ENCODE measurements at places on chromosomes 3 and 15.

- DNase-seq = no peak
Observed at GRCh38 chr3:194731506-194732073, 45.9 kb downstream of the FAM43A start.

DNA sequence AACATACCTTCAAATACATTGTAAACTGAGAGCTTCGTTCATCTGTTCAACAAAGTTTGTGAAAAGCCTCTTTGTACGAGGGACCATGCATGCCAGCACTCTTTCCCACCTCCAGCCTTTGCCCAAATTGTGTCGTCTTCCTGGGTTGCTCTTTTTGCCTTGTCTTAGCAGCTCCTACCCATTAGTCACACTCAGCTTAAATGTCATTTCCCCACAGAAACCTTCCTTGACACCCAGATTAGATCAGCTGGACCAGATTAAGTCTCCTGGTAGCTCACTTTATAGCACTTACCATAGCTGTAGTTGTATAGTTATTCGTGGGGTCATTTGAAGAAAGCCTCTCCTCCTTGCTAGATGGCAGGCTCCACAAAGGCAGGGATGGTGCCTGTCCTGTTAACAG, 24.1 kb upstream of the SNRK start:
- no peak for DNase-seq

- DNase-seq = peak; percentile 66
Observed at GRCh38 chr15:40279437-40280141, 3.3 kb downstream of the ANKRD63 start.

GRCh38 chr15:49248291-49248690, 78.2 kb downstream of the GALK2 start:
- no peak for DNase-seq

DNA sequence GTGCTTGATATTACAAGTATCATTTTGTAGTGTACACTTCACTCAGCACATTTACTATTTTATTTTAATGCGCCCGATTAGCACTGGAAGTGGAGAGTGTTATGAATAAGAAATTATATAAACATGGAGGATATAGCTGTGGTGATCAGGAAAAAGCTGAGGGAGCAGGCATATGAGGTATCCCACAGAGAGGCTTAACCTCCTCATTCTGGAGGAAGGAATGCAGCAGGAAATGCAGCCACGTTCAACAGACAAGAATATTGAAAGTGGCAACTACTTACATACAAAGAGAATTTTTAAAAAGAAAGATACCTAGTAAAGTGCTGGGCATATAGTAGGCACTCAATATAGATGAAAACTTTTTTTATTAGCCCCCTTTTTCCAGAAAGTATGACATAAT, 166.0 kb upstream of the SATB1 start:
- no peak for DNase-seq

- DNase-seq = no peak
Observed at GRCh38 chr3:41167722-41168497, 31.4 kb upstream of the CTNNB1 start.

GRCh38 chr15:74006774-74007639, 12.5 kb downstream of the PML start:
- DNase-seq = no peak

DNA sequence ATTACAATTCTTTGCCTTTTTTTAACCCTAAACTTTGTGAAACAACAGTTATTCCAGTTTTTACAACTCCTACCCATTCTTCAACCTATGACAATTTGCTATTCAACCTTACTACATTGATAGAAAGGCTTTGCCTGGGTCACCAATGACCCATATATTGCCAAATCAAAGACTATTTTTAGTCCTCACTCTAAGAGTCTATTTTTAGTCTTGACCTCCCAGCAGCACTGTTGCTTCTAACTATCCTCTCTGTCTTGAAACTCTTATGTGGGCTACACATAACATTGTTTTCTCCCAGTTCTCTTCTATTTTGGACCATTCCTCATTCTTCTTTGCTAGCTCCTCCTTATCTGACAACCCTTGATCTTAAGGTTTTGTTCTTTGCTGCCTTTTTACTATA, 71.4 kb downstream of the C3orf80 start:
- no peak for DNase-seq

GRCh38 chr3:99856437-99857220, 39.0 kb downstream of the CMSS1 start:
- no peak for DNase-seq

- no peak for DNase-seq
Observed at GRCh38 chr3:21573291-21573690, 177.7 kb downstream of the ZNF385D start.

- DNase-seq = no peak
Observed at GRCh38 chr3:44981220-44981619, 5.2 kb downstream of the EXOSC7 start.

GRCh38 chr3:170778240-170779217, 91.5 kb downstream of the RPL22L1 start:
- no peak for DNase-seq

- no peak for DNase-seq
Observed at GRCh38 chr15:95192923-95193322, 961.6 kb downstream of the MCTP2 start.

DNA sequence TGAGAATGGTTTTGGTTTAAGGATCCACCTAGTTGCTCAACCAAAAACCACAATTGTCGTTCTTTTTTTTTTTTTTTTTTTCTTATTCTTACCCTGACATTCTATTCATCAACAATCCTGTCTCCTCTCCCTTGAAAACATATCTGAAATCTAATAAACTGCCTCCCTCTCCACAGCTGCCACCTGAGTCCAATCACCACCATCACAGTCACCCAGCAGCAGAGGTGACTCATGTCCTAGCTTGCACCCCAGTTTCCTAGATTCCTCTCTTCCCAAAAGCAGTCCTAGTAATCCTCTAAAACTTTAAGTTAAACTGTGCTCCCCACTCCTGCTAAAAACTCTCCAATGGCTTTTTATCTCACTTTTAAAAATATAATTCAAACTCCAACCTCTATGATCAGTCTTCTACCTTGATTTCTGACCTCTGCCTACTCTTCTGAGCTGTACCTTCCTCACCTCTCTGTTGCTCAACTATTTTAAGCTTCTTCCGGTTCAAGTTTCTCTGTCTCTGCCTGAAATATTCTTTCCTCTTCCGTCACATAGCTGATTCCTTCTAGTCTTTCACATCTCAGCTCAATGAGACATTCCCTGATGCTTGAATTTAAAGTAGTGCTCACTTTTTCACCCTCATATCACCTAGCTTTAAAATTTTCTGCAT, 33.7 kb upstream of the RBMS3 start:
- DNase-seq = no peak

- no peak for DNase-seq
Observed at GRCh38 chr15:92155934-92156333, 237.7 kb upstream of the ST8SIA2 start.

- DNase-seq = no peak
Observed at GRCh38 chr3:14267976-14268375, 89.4 kb downstream of the LSM3 start.

GRCh38 chr3:183911087-183911486, 26.4 kb upstream of the PARL start:
- no peak for DNase-seq

GRCh38 chr3:32757618-32758374, 60.0 kb upstream of the TRIM71 start:
- DNase-seq = peak; percentile 39

GRCh38 chr3:128878011-128878457, 1.4 kb upstream of the ACAD9 start:
- no peak for DNase-seq

GRCh38 chr3:133988631-133989161, 41.0 kb downstream of the SLCO2A1 start:
- no peak for DNase-seq

GRCh38 chr3:39748002-39748401, 61.4 kb upstream of the MYRIP start:
- no peak for DNase-seq

DNA sequence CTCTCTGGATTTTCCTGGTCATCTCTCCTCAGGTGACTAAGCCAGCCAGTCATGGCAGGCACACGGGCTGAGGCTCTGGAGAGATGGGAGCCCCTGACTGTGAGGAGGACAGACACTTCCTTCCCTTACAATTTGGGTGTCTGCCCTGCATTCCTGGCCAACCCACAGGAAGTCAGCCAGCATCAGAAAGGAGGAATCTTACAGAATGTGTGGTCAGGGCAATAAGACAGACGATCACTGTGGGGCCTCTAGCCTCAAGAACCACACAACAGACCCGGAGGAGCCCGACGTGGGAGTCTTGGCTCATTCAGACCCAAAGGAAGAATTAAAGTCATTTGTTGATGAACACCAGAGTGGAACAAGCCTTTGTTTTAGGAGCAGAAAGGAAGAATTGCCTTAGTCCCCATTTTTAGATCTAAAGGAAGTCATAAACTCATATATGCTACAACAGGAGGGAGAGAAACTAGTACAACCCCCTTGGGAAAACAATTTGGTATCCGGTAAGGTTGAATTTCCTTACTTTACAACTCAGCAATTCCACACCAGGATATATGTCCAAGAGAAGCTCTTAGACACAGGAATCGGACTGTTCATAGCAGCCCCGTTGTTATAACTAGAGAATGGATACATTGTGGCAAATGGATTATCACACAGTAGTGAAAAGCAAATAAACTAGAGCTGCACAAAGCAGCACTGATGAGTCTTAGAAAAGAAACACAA, 62.2 kb downstream of the ABTB1 start:
- DNase-seq = peak; percentile 65

DNA sequence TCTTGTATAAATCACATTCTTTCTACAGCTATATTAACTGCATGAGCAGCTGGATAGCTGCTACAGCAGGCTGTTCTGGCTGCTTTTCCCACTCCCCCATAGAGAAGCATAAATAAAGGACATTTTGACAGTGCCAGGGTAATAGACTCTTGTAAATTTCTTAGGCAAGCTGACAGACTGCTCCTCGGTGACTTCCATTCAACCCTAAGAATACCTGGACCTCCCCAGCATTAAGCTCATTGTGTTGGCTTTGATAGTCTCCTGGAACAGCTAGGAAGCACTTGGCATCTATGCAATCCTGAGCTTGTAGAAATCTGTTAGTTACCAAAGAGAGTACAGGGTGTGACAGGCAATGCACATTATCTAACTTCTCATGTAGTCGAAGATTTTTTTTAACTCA, 475.4 kb downstream of the AGBL1 start:
- no peak for DNase-seq

DNA sequence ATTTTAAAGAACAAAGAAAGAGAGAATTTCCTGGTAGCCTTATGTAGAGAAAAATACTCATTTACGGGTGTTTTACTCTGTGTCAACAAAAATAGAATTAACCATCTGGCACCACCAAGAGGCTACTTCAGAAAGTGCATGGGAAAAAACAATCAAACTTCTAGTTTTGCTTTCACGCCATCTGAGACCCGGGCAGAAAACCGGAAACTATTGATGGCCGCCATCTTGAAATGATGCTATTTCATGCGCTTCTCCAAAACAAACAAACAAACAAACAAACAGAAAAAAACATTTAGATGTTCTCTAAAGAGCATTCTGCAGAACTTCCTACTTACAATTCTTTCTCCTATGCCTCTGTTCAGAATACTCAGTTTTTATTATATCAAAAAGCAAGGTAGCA, 49.4 kb upstream of the SYNPR start:
- no peak for DNase-seq

DNA sequence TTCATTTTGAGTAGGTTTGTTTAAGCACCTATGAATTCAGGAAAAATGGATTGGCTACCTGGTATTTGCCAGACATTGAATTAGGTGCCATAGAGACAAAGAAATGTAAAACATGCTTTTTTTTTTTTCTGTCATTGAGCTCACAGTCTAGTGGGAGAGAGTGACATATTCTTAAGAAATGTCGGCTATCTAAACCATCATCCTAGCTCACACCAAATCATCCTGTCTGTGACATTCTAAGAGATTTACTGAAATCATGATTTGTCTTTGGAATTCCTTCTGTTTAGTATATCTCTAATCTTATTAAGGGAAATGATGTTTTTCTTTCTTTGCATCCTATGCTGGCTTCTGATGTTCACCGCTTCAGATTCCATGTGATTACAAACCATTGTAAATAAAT, 59.5 kb upstream of the STXBP5L start:
- DNase-seq = no peak

DNA sequence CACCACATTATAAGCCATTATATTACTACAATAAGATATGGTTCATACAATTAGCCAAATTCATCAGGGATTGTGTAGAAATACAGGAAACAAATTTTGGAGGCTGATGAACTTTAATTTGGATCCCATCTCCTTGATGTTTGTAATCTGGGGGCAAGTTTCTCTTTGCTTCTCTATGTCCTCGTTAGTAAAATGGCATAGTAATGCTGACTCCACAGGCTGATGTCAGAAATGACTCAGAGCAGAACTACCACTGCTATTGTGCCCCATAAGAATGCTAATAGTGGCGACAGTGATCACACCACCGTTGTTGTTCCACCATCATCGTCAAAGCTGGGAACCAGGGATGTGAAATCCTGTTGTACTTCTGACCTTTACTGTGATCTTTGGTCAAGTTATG, 722.3 kb upstream of the LMCD1 start:
- DNase-seq = peak; percentile 29

- DNase-seq = no peak
Observed at GRCh38 chr3:194777729-194778128, 92.0 kb downstream of the FAM43A start.

GRCh38 chr15:44084171-44084570, 110.9 kb downstream of the FRMD5 start:
- DNase-seq = no peak

DNA sequence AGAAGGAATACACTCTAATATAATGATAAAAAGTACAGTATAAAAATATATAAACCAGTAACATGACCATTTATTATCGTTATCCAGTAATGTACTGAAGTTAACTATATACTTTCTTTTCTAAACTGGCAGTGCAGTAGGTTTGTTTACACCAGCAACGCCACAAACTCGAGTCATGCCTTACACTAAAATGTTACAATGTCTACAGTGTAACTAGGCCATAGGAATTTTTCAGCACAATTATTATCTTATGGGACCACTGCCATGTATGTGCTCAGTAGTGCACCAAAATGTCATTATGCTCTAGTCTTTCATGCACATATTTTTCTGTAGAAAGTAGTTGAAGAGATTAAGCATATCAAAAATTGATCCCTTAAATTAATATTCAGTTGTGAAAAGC, 609.8 kb upstream of the BCHE start:
- no peak for DNase-seq

- DNase-seq = no peak
Observed at GRCh38 chr3:108053483-108053882, 37.3 kb downstream of the CD47 start.

- peak; percentile 29 for DNase-seq
Observed at GRCh38 chr15:49876401-49877038, 242.5 kb downstream of the ATP8B4 start.

- DNase-seq = no peak
Observed at GRCh38 chr3:42367903-42368302, 42.5 kb downstream of the LYZL4 start.

- no peak for DNase-seq
Observed at GRCh38 chr15:71790081-71790480, 20.3 kb upstream of the NR2E3 start.

- no peak for DNase-seq
Observed at GRCh38 chr15:60973637-60974415, 255.3 kb downstream of the RORA start.

GRCh38 chr3:136070334-136070733, 104.8 kb downstream of the PPP2R3A start:
- DNase-seq = no peak

- DNase-seq = no peak
Observed at GRCh38 chr3:69386556-69387385, 883 bp upstream of the FRMD4B start.

GRCh38 chr3:56064684-56065083, 403.6 kb downstream of the ERC2 start:
- DNase-seq = no peak

GRCh38 chr3:139235192-139235591, 108.6 kb upstream of the MRPS22 start:
- DNase-seq = no peak

- no peak for DNase-seq
Observed at GRCh38 chr3:27637346-27637995, 84.7 kb downstream of the EOMES start.

Data from suppressor macrophage treated with lipopolysaccharide for 1 hour (primary cell).